Amniotic epithelial cell (primary cell): ENCODE measurements at places on chromosomes 4 and X.

- DNase-seq = peak; percentile 69
These were observed 55.6 kb downstream of the SEL1L3 start for GRCh38 chr4:25807102-25807728.

- DNase-seq = no peak
These were observed 1.8 kb downstream of the MED28 start for GRCh38 chr4:17616283-17616682.

GRCh38 chr4:168631241-168632162 lies 134.7 kb downstream of the PALLD start:
- peak; percentile 60 for DNase-seq

DNA sequence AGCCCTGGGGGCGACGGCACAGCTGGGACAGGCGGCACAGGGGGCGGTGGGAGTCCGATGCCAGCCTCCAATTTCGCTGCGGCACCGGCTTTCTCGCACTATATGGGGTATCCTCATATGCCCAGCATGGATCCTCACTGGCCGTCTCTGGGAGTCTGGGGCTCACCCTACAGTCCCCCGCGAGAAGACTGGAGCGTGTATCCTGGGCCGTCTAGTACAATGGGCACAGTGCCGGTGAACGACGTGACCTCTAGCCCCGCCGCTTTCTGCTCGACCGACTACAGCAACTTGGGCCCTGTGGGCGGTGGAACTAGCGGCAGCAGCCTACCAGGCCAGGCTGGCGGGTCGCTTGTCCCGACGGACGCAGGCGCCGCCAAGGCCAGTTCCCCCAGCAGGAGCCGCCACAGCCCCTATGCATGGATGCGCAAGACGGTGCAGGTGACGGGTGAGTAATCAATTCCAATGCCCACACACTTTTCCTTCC lies 500 bp downstream of the CDX4 start:
- no peak for DNase-seq

- DNase-seq = no peak
These were observed 8.4 kb upstream of the UBA1 start for GRCh38 chrX:47185241-47185640.

GRCh38 chr4:135485371-135485770 lies 1283.8 kb upstream of the PABPC4L start:
- peak; percentile 31 for DNase-seq

- no peak for DNase-seq
These were observed 40.9 kb upstream of the PRSS48 start for GRCh38 chr4:151236036-151236435.

- no peak for DNase-seq
These were observed 70.3 kb downstream of the PPEF2 start for GRCh38 chr4:75831856-75832405.

GRCh38 chr4:25310803-25311166 lies 1.8 kb upstream of the ZCCHC4 start:
- no peak for DNase-seq

- DNase-seq = peak; percentile 49
These were observed 12.1 kb upstream of the CSN2 start for GRCh38 chr4:69977582-69977981.

GRCh38 chr4:183390374-183390773 lies 54.1 kb upstream of the CDKN2AIP start:
- no peak for DNase-seq

GRCh38 chrX:70878902-70879301 lies 29.6 kb downstream of the TEX11 start:
- DNase-seq = no peak

DNA sequence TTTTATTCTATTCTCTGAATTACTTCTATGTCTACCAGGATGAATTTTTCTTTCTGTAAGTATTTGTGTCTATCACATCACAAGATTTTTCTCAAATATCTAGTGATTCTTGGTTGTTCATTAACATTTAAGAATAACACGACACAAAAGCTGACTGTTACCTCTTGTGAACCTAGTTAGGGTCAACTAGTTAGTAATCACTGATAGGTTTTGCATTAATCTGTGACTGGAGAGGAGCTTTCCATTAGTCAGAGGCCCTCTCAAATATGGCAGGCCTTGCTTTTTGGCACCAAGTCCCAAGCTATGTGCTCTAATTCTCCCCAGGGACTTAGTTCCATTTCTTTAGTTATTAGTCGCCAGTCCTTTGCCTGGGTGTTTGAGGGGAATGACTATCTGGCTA lies 259.2 kb downstream of the CFAP299 start:
- DNase-seq = no peak

DNA sequence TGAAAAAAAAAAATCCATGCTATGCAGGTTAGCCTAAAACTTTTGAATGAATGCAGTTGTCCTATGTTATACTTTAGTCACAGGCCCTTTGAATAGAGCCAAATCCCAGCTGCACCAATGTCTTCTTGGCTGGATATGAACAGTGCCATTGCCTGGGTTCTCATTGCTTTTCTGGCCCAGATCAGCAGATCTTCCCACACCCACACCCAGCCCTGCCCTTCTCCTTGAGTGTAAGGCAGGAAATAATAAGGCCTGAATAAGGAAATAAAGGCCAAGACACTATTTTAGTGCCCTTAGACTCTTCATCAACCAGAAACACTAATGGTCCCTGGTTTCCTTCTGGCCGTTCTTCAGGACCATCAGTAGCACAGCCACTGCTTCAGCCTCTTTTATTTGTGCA lies 66.6 kb downstream of the USP38 start:
- no peak for DNase-seq

DNA sequence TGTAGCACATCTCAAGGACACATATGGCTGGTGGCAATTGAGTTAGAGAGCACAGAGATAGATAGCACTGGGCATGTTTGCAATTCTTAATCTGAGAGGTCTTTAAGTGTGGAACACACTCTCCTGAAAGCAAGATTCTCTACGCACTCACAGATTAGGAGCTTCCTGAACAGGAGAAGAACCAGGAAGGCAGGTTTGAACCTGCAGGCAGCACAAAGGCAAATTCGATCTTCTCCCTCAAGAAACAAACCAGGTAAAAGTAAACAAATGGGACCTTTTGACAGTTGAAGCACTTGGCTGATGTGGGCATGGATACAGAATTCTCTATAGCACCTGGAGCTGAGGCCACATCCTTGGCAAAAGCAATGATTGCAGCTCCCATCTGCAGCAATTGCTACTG lies 24.3 kb downstream of the HS3ST1 start:
- no peak for DNase-seq

GRCh38 chr4:120731561-120731960 lies 191.0 kb downstream of the PRDM5 start:
- DNase-seq = no peak

- no peak for DNase-seq
These were observed 142.2 kb downstream of the ARHGAP10 start for GRCh38 chr4:147874109-147874508.

DNA sequence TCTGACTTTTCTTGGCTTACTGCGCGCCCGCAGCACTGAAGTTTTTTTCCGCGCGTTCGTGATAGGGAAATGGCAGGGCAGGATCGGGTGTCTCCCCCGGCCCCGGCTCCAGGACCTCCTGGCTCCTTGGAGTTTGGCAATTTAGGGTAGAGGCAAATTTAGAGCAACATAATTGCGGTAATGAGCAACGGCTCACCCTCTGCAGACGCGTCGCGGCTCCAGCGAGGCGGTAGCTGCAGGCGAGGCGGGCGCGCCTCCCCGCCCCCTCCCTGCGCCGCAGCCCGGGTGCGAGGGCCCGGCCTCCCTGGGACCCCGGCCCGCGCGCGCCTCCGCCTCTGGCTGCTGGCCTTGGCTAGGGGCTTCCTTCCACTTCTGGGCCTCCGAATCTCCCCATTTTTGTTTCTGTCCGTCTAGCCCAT lies 6.2 kb downstream of the MSX1 start:
- no peak for DNase-seq

DNA sequence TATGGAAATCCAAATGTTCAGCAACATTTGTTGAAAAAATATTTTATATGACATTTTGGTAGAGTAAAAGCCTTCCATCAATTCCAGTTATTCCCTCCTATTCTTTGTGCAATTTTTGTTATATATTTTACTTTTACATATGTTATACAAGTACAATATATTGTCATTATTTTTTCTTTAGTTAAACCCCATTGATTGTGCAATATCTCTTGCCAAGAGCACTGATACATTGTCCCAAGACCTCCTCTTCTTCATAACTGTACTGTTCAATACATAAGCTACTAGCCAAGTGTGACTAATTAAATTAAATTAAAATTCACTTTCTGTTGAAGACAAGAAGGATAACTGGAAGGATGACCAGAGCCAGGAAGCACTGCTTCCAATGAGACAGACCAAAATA lies 527.5 kb downstream of the TMA16 start:
- no peak for DNase-seq

DNA sequence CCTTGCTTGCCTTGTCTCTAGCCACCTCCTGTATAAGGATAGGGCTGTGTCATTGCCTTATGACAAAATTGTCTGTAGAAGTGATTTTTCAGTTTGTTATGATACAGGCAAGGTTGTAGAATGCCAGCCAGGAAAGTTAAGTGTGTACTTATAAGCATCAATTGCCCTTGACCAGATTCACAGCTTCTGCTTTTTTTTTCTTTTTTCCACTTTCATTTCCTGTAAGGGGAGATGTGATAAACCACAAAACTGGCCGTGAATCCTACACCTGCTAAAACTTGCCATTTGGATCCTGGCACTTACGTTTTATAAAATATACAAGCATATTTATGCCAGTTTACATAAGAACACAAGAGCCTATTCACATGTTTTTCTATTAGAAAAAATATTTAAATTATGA lies 35.0 kb upstream of the BMPR1B start:
- DNase-seq = no peak

DNA sequence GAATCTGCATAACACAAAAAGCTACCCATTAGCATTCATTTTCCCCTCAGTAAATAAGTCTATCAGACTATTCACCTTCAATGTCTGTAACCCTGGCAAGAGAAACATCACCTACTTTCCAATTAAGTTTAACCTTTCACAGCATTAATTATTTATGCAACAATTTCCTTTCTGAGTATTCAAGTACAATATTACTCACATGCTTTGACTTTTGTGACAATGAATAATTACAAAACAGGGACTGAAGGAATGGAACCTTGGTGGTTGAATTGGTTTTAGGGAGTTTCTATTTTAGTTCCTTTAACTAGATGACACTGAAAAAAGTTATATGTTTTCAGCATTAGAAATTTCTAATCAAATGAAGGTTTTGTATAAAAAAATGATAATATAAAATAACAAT lies 932.3 kb upstream of the EPHA5 start:
- DNase-seq = no peak

DNA sequence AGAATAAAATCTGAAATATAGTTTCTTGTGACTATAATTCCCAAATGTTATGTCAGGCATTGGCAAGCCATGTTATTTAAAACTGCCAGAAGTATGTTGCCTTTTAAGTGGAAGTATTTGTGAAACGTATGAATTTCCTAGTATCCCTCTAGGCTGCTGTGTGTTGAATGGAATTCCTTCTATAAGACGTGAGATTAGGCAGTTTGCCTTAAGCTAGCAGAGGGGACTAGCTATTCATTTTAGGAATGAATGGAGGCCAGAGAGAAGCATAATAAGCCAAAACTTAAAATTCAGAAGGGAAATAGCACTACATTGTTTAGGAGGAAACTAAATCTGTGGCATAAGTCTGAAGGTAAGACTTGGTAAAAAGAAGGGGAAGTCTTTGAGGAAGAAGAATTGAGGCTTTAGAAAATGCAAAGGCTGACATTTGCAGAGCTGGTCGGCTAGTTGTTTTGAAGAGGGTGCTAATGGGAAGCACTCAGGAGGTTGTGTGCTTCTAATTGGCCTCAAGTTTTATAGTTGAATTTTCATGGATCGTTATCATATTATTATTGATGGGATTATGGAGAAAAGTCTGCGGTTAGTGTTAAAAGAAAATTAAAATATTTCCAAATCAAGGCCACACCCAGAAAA lies 57.1 kb downstream of the TMEM131L start:
- DNase-seq = no peak

- DNase-seq = no peak
These were observed 1.2 kb downstream of the SOD3 start for GRCh38 chr4:24796620-24797019.
